ENCODE measurements at places on chromosomes 3 and 15.

- no peak for DNase-seq
Measured at GRCh38 chr3:45724911-45725310, 35.7 kb downstream of the SACM1L start.

GRCh38 chr15:82051664-82052063, 5.8 kb upstream of the MEX3B start:
- no peak for DNase-seq

GRCh38 chr3:71581457-71582035, 2.0 kb downstream of the FOXP1 start:
- peak; percentile 30 for DNase-seq

DNA sequence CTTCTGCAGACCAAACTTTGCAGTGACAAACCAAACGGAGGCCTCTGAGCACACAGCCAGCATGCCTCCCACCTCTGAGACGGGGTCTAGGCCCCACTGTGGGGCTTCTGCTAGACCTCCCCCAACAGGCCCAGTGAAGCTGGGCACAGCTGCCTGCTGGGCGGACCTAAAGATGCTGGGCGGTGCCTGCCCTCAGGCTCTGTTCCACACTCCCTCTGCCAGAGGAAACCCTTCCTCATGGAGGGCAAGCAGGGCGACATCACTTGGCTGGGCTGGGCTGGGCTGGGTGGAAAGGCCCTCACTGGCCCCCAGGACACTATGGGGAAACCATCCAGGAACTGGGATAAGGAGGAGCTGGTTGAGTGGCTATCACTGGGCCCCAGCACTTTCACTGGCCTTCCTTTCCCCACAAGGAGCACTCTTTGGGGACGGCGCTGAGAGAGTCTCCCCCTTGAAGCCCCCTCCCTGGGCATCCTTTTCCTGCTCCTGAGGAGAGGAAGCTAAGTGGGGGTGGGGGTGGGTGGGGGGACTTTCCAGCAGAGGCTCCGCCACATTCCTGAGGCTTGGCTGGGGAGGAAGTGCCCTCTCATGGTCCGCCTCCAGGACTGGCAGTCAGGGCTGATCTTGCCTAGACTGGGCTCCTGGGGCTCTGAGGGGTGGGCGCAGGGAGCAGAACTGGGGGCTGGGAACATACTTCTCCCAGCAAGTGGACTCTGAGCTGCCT, 98.1 kb upstream of the HACD2 start:
- no peak for DNase-seq

- no peak for DNase-seq
Measured at GRCh38 chr15:46918462-46919140, 798.7 kb upstream of the SEMA6D start.

DNA sequence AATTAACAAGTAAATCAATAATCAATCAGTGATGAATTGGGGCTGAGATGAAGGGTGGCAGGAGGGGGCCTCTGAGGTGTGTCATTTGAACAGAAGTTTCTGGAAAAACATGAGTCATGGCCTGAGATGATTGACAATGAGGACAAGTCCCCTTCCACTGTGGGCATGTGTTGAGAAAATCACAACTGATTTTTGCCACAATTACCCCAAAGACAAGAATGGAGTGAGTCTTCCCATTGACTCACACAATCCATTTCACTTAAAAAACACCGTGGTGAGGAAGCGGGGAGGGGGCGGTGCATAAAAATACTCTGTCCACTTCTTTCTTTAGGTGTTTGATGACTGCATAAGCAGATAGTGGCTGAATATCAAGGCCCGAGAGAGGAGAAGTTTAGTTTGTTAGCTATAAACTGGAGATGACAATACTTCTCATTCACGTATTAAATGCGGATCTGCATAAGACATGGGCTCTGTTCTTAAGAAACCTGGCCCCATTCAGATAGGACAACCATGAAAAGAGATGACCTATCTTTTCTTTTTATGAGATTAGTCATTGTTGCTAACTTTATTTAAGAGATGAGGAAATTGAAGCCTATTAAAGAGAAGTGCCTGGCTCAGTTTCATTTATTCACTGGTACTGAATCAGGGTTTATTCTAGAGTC, 34.7 kb downstream of the SHC4 start:
- no peak for DNase-seq

DNA sequence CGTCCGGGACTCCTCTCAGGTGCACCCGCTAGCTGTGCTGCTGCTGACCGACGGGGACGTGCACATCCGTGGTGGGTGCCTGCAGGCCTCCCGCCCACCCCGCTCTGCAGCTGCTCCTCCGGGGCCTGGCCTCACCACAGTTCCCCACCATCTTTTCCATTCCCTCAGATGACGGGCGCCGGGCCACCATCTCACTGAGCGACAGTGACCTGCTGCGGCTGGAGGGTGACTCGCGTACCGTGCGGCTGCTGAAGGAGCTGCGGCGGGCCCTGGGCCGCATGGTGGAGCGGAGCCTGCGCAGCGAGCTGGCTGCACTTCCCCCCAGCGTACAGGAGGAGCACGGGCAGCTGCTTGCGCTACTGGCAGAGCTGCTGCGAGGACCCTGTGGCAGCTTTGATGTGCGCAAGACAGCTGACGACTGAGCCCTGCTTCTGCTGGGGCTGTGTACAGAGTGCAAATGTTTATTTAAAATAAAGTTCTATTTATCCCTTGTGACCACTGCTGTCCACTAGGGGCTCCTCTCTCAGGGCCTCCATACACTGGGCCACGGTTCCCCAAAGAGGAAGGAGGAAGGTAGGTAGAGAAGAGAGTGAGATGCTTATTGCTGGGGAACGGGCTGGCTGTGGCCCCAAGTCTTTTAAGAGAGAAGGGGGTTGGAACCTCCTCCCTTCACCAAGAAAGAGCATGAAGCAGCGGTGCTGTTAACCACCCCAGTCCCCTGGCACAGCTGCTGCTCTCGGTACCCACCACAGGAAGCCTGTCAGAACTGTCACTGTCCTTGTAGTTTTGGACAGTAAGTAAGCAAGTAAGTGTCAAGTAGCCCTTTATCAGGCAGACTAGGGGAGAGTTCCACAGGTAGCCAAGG, 47.0 kb downstream of the DHX30 start:
- DNase-seq = peak; percentile 36

GRCh38 chr15:93348711-93349545, 259.9 kb upstream of the RGMA start:
- DNase-seq = no peak

- DNase-seq = no peak
Measured at GRCh38 chr3:35871009-35871408, 231.7 kb downstream of the ARPP21 start.

- DNase-seq = peak; percentile 92
Measured at GRCh38 chr3:150079029-150079739, 108.5 kb upstream of the PFN2 start.

DNA sequence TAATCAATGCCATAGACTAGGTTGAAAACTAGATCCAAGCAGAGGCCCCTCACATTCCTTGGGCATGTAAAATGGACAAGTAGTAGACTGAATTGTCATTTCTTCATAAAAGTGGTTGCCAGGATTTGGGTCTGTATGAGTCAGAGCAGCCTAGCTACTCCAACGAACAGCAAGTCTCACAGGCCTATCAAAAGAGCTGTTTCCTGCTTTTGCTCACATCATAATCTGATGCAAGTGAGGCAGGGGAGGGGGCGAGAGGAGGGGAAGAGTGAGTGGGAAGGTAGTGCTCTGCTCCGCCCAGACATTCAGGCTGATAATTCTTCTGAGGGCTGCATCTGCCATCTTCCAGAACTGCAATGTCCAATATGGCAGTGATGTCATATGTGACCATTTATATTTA, 228.9 kb upstream of the PRICKLE2 start:
- peak; percentile 48 for DNase-seq

DNA sequence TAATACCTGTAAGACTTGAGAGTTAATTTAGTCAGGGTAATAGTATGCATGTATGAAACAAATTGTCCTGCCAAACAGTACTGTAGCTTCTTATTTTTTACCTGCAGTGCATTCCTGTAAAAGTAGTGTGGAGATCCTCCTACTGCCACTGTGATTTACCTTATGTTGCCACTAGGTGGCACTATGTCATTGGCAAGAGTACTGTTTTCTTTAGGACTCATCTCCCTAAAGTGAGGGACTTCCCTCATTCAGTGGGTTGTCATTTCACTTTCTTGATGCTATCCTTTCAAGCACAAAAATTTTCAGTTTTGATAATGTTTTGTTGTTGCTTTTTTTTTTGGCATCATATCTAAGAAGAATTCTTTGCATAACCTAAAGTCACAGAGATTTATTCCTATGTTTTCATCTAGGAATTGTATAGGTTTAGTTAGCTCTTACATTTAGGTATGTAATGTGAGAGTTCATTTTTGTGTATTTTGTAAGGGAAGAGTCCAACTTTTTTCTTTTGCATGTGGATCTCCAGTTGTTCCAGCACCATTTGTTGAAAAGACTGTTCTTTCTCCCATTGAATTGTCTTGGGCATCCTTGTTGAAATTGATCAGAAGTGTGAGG, 105.7 kb downstream of the AKAP13 start:
- peak; percentile 87 for DNase-seq

DNA sequence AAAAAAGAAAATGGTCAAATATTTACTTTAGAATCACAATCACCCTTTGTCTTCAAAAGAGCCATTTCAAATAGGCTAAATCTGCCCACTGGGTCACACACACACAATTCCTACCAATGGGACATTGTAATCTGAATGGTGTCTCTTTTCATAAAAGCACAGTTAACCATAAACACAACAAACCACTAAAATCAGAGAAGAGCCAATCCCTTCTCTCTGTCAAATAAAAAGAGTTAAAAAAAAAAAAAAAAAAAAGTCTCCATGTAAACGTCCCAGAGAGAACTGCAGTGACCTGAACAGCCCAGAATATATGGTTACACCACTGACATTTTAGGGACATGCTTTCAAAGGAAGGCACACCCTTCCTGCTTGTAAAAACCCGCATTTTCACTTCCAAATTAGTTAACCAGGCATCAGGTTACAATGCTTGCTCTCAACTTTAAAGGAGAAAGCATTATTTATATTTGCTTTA, 63.7 kb downstream of the PRICKLE2 start:
- peak; percentile 53 for DNase-seq

GRCh38 chr15:100192097-100193080, 149.4 kb downstream of the ADAMTS17 start:
- DNase-seq = peak; percentile 72

DNA sequence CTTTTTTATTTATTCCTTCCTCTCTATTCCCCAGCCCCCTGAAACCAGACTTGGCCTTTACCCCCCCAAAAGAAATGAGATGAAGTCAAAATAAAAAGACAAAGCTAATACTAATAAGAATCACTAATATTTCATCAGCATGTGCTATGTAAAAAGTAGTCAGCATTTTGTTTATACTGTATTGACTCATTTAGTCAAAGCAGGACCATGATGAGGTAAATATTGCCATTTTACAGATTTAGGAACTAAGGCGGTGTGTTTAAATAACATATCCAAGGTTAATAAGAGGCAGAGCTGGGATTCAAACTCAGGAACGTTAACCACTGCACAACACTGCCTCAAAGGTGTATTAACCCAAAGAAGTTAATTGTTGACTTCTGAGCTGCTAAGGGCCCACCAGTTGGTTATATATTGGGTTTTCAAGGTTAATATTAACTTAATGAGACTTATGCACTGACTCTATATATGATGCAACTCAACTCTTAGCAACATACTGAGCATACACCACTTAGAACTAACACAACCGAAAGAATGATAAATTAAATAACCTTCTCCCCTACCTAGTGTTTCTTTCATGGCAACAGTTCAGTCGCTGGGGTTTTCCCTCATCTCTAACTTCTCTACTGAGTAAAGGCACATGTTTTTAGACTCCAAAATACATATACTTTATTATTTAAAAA, 34.7 kb downstream of the FOXP1 start:
- no peak for DNase-seq

GRCh38 chr3:181009225-181009624, 19.7 kb upstream of the DNAJC19 start:
- no peak for DNase-seq

GRCh38 chr3:151182349-151183079, 20.5 kb downstream of the GPR171 start:
- no peak for DNase-seq

- DNase-seq = peak; percentile 36
Measured at GRCh38 chr3:3134750-3135448, 8.2 kb downstream of the TRNT1 start.

DNA sequence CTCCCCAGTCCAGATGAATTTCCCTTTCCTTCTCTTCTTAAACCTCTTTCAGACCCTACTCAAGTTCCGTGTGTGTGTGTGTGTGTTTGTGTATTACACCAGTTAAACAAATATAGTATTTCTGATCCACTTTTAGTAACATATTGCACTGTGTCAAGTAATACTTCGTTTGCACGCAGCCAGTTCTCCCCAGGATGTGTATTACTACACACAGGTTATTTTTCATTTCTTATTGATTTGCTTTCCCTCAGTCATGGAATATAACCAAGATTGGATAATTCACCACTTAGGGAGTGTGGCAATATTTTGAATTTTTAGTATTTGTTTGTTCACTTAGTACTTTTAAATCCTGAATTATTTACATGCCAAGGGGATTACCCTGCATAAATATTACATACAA, 667.0 kb downstream of the NR2F2 start:
- no peak for DNase-seq

DNA sequence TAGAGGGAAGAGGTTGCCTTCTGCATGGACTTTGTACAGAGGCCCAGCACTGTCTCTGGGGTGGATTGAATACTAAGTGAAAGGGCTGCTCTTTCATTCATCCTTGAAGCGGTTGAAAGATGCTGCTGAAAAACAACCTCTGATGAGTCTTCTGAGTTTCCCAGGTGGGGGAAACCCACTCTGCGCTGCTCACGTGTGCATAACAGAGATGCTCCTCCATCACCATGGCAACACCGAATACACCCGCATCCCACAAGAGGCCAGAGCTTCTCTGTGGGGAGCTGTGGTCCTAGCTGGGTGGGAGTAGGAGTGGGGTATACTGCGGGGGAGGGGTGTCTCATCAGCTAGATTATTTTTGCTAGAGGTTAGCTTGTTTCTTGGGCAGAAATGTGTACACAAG, 6.1 kb upstream of the SYN2 start:
- DNase-seq = no peak

DNA sequence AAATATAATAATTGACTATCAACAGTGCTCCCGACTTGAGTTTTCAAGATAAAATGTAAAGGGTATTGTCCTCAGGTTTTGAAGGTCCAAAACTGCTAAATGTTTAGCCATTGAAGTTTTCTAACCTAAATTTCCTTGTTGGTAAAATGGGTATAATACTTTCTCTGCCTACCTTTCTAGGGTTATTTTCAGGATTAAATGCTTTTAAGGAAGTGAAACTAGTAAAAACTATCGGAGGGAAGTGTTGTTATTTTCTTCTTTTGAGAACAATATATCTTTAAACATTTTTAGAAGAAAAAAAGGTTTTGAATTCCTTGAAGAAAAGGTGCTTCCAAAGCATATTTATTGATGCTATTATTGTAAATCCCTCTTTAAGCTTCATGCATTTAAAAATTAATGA, 67.3 kb downstream of the FILIP1L start:
- no peak for DNase-seq

DNA sequence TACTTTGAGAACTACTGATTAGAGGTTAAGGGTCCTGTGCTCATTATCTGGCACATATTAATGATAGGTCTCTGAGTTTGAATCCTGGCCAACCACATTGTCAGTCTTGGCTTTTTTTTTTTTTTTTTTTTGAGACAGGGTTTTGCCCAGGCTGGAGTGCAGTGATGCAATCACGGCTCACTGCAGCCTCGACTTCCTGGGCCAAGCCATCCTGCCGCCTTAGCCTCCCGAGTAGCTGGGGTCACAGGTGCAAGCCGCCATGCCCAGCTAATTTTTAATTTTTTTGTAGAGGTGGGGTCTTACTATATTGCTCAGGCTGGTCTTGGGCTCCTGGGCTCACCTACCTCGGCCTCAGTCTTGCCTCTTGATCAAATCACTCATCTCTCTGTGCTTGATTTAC, 547 bp upstream of the PCCB start:
- peak; percentile 29 for DNase-seq
